ENCODE measurements at places on chromosomes 1 and 21.

DNA sequence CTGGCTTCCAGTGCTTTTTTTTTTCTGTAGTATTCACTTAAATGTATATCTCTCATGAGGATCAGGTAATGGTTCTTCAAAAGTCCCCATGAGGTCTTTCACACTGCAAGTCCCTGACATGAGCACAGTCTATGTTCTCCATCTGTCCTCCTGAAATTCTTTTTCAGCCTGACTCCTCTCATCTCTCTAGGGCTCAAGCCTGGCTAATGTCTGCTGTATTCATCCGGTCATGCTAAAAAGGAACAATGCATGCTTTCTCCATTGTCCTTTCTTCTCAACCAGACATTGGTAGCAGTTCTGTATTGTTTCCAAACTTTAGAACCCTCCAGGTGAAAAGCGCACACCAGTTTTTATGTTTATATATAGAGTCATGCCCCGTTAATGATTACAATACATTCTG, 368.3 kb upstream of the OLFM3 start:
- DNase-seq, result no peak

- peak; percentile 16 for DNase-seq
These were observed 660 bp upstream of the PDE4B start for GRCh38 chr1:65791801-65792668.

DNA sequence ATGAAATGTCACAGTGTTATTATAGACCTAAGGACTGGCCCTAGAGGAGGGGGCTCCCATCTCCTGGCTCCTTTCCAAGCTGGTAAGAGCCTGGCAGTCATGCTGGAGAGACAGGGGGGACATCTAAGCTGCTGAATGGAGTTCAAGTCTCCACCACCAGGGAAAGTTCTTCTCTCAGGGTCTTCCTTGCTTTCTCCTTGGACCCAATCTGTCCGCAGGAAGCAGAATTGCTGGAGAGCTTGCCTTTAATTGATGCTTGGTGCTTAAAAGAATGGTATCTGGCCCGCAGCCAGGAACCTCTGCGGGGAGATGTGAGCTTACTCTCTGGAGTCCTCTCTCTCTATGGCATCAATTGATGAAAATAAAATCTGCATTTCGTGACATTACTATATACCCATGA, 25.1 kb downstream of the IRF2BP2 start:
- DNase-seq, result no peak

DNA sequence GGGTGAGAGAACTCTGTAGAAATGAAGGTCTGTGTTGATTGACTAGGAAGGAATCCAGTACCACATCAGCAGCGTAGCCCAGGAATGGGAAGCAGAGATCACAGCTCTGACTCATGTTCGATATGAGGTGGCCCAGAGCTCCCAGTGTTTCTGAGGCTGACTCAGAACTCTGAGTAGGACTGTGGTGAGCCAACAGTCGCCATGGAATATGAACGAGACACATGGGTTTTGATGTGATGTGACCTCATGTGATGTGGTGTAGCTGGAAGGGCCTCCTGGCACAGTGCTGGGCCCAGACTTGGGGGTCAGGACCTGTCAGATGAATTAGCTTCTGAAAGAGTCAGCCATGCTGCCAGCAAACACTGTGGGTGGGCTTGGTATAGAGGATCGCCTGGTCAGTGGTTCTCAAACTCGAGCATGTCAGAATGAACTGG, 237.0 kb downstream of the MRPL39 start:
- DNase-seq, result peak; percentile 99

DNA sequence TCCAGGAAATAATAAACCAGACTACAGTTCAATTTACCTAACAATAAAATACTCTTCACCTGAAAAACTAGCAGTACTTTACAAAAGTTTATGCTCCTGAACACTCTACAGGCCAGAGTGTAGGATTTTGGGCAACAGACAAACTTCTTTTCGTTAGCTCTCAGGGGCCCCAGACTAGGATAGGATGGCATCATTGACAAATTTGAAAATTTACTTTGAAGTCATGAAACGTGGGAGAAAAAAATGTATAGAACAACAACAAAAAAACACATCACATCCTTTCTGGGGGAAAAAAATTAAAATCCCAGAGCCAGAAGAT, 1.2 kb downstream of the PTP4A2 start:
- no peak for DNase-seq

GRCh38 chr1:31523769-31524168, 52.5 kb upstream of the TINAGL1 start:
- peak; percentile 7 for DNase-seq

DNA sequence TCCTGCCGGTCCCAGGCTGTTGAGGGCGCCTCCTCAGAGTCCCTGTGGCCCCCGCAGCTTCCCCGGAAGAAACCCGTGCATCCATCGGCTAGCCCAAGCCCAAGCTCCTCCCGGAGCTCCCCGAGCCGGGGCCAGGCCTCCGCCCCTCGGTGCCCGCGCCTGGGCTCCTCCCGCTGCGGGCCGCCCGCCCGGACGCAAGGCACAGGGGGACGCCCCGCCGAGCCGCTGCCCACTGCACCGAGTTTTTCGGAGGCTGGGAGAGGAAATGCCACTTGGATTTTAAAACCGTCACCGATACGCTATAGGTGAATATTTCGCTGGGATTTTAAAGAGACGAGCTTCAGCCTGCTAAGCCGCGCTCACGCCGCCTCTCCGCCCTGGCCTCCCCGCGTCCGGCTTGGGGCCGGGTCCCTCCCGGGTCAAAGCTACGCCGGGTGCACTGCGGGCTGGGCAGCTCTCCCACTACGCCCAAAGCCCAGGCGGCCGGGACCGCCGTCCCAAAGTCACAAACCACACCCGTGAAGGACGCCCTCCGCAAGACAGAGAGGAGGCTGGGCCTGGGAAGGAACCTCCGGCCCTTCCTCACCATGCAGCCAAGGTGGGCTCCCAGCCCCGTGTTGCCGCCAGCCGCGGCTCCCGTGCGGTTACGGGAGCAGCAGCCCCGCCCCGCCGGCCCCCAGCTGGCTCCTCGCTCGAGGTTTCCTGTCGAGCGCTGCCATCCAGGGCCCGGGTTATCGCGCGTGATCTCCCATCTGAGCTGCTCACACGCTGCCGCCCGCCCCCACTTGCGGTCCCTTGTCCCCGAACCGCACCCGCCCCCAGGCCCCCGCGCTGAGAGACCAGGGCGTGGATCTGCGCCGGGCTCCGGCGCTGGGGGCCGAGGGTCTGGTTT, 63.2 kb downstream of the CD247 start:
- no peak for DNase-seq

- DNase-seq, result peak; percentile 36
These were observed 505.1 kb downstream of the LTN1 start for GRCh38 chr21:28487455-28488070.

- no peak for DNase-seq
These were observed 67.0 kb downstream of the SIPA1L2 start for GRCh38 chr1:232562855-232563510.

DNA sequence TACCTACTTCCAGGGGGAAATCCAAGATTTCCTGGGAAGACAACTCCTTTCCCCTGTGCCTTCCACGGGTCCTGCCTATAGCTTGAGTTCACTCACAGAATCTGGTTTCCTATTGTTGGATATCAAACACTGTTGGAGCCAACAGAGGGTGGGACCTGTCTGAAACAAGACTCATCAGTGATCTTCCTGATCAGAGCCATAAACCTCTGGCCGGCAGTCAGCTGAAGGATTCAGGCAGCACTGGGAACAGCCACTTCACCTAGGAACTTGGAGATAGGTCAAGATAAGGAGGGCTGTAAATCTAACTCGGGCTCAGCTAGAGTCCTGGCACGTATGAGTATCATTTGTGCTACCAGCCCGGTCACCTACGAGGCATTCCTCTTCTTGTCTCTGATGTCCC, 23.3 kb downstream of the SH3BP5L start:
- no peak for DNase-seq

DNA sequence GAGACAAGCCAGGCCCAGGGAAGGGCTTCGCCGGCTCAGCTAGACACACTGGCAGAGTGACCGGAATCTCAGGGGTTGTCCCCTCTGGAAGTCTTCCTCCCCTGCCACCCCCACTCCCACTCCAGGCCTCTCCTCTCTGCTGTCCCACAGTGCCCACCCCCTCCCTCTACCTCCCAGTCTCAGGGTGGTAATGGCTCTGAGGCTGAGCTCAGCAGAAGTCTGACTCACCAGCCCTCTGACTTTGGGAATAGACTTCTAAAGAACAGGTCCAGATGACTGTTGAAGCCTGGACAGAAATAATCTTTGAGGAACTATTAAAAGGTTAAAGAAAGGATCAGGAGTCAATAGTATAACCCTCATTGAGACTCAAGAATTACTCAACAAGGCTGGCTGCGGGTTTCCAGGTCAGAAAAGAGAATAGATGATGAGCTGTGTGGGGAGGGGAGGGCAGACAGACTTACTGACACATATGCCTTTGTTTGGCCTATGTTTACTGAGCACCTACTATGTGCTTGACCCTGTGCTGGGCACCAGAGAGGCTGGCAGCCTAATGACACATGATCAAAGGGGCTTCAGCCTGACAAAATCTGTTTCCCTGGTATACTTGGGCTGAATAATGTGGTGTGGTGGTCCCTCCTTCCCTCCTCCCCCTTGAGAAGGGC, 8.2 kb downstream of the HCRTR1 start:
- peak; percentile 86 for DNase-seq

DNA sequence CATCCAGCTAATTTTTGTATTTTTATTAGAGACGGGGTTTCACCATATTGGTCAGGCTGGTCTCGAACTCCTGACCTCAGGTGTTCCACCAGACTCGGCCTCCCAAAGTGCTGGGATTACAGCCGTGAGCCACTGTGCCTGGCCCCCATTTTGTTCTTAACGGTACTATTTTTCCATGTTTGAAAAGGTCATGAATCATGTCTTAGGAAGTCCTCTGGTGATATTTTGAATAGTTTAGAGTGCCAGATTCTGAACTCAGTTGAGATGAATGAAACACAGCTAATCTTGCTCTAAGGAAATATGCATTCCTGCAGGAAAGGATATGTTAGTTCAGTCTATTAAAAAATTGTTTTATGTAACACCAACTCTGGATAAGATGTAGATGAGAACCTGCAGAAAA, 62.6 kb upstream of the ATP2B4 start:
- DNase-seq, result no peak

GRCh38 chr21:44872649-44873355, 688 bp downstream of the PTTG1IP start:
- peak; percentile 23 for DNase-seq

DNA sequence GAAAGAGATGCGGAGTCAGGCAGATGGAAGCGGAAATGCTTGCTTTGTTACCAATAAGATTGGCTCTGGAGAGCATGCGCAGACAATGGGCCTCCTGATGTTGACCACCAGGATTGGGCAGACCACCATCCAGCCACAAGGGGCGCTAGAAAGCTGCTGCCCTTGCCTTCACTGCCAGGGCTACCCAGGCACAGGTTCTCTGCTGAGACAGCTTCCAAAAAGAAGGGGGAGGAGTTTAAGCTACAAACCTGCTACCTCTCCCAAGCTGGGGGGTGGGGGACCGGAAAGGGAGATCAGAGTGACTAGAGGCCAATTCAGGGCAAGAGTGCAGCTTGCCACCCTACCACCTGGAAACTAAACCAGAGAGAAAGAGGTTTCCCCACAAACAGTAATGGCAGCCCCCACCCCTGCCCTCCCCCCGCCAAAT, 369.7 kb downstream of the RRAGC start:
- peak; percentile 4 for DNase-seq

GRCh38 chr1:59685666-59686065, 129.1 kb upstream of the HOOK1 start:
- DNase-seq, result no peak

DNA sequence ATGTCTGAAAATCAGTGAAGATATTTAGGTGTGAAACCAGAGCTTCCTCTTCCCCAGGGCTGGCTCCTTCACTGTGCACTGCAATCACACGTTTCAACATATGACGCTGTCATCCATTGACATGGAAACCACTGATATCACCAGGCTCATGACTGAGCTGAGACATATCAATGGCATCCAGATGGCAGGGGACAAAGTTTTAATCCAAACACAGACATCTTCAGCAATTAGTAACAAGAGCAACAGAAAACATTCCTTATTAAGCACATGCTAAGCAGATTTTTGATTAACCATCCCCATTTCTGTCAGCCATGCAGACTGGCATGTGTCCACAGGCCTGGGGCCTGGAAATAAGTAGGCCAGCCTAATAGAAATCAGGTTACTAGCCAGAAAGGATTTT, 108.0 kb upstream of the ADAR start:
- DNase-seq, result peak; percentile 28

- no peak for DNase-seq
These were observed 12.6 kb downstream of the SH2D2A start for GRCh38 chr1:156804026-156804425.

DNA sequence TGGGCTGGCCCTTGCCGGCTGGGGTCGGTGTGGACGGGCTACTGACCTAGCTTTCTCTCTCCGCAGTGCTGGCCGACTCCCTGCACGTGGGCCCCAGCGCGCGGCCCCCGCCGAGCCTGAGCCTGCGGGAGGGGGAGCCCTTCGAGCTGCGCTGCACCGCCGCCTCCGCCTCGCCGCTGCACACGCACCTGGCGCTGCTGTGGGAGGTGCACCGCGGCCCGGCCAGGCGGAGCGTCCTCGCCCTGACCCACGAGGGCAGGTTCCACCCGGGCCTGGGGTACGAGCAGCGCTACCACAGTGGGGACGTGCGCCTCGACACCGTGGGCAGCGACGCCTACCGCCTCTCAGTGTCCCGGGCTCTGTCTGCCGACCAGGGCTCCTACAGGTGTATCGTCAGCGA, 34.9 kb downstream of the PTGFRN start:
- DNase-seq, result no peak

DNA sequence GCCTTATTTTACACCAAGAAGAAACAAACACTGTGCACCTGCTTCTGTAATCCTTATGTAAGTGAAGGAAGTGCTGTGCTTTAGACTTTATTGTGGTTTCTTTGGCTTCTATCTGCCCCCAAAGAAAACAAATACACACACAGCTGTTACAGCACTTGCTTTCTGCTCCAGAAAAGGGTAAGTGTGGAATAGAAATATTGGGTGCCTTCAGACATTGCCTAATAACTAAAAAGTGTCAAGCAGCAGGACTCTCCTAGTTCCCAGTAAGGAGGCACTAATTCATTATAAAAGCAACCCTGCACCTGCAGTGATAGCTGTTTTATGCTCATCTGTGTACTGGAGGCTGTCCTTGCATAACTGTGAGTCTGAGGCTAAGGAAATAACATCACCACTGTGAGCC, 23.4 kb upstream of the PRRX1 start:
- no peak for DNase-seq

GRCh38 chr1:208030288-208031091, 119.6 kb upstream of the CD34 start:
- peak; percentile 34 for DNase-seq

GRCh38 chr1:157153746-157154145, 15.6 kb upstream of the ETV3 start:
- no peak for DNase-seq
